ENCODE measurements at places on chromosomes 2 and 18. TPM values are rescaled to one million over a fixed set of nuclear protein-coding genes. Genes with fewer than 3 reads are reported as not detected.

- H3K27ac ChIP-seq, result no peak overlapping the region
- DNase-seq, result no peak
- H3K27me3 ChIP-seq, result no peaks in the 10 kb centered on the region
- no peak overlapping the region for H3K4me3 ChIP-seq
Measured at GRCh38 chr2:162245061-162245460, 1.8 kb upstream of the FAP start.

DNA sequence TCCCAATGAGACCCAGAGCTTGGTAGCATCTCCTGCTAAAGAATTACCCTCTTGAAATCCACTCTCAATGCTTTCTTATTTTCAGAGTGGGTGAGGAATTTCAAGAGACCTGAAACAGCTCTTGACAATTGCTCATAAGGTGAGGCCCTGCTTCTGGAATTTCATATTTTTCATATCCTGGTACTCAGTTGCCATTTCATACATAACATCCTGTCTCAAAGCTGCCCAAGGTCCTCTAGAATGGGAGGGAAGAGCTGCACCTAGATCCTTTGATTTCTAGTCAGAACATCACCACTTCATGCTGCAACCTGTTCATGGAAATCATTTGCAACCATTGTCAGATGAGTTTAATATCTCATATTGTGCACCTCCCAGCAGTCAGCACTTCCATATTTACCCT, 404.8 kb upstream of the GALNT5 start:
- H3K36me3 ChIP-seq, result no peaks in the 10 kb centered on the region
- no peaks in the 10 kb centered on the region for H3K4me1 ChIP-seq
- no peak overlapping the region for H3K4me3 ChIP-seq
- no peak overlapping the region for H3K27ac ChIP-seq

The SERPINE2 gene
- 3.8 TPM for total RNA-seq

The SLC4A5 gene
- 2.2 TPM for total RNA-seq

The FASTKD1 gene
- total RNA-seq, result 27.6 TPM

Data from Caco-2 (cell line).